ENCODE measurements at places on chromosomes 11 and 22.

GRCh38 chr22:39178206-39179111 lies 26.0 kb upstream of the CBX7 start:
- DNase-seq: no peak

- DNase-seq: no peak
Measured at GRCh38 chr11:82994604-82995230, 77.0 kb downstream of the RAB30 start.

DNA sequence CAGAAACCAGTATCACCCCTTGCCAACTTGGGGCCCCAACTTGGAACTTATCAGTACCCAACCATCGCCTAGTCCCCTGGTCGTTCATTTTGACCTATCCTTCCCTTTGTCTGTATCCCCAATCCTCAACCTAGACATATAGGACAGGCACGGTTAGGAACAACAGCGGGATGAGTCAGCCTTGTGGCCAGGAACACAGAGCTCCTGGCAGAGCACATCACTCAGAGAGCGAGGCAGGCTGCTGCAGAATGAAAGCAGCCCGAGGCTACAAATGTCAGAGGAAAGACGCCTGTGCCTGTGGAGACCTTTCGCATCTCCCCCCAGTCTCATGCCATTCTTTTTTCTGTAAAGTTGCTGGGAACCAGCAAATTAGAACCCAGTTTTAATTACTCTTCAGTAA lies 14.6 kb downstream of the DKK3 start:
- no peak for DNase-seq

- DNase-seq: no peak
Measured at GRCh38 chr11:17328871-17329494, 22.6 kb upstream of the NCR3LG1 start.

- no peak for DNase-seq
Measured at GRCh38 chr11:5345831-5346230, 2.5 kb upstream of the OR51B5 start.

All from KG1 (cell line).